Left ventricle myocardium superior (tissue), 1 donor: ENCODE measurements at places on chromosomes 4 and X. TPM values are rescaled to one million over a fixed set of nuclear protein-coding genes. Genes with fewer than 3 reads are reported as not detected.

The TCEAL7 gene
- total RNA-seq: 4.0 TPM

The MAGEA4 gene
- total RNA-seq: not detected

The GRIA3 gene
- total RNA-seq: 0.59 TPM

The BTC gene
- total RNA-seq: 0.12 TPM

The GUF1 gene
- 21.4 TPM for total RNA-seq

The PPP3CA gene
- 20.1 TPM for total RNA-seq

The LGI2 gene
- total RNA-seq: 2.0 TPM
